Midbrain (tissue), 1 donor: ENCODE measurements at places on chromosomes 3 and 15.

GRCh38 chr3:82044930-82045705 is 283.7 kb upstream of the GBE1 start:
- DNase-seq, result no peak

- no peak for DNase-seq
Measured at GRCh38 chr3:100992231-100993012, 799 bp downstream of the ABI3BP start.

DNA sequence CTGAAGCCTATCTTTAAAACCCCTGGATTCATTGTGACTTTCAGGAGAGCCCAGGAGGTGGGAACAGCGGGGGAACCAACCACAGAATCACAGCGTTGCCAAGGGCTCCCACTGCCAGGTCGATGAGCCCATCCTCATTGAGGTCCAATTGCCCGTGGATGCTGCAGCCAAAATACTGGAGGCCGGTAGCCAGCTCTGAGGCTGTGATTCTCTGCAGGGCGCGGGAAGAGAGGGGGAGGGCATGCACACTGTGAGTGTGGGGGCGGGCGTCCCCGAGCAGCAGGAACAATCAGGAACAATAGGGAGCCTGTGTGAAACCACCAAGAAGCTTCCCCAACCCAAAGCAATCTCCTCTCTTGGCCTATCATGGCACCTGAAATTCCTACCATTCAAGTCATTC is 53.4 kb downstream of the FEM1B start:
- peak; percentile 33 for DNase-seq

DNA sequence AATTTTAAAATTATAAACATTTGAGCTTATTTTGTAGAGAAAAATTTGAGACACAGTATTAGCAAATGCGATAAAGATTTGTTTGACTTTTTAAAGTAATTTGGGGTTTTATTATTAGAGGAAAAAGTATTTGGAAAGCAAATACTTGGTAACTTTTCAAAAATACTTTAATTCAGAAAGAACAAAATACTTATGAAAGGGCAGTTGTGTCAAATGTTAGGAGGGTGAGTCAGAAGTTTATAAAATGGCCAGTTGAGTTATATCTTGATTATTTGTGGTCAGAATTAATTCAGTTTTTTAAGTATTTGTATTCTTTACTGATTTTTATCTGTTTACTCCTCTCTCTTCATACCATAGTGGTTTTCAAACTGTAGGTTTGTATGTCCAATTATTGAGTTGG is 12.1 kb downstream of the LACTB start:
- no peak for DNase-seq

- DNase-seq, result no peak
Measured at GRCh38 chr15:68696414-68697363, 117.9 kb downstream of the CORO2B start.

- no peak for DNase-seq
Measured at GRCh38 chr15:90072978-90073640, 29.2 kb downstream of the IDH2 start.

- DNase-seq, result no peak
Measured at GRCh38 chr15:45150481-45150880, 20.7 kb downstream of the DUOX1 start.

DNA sequence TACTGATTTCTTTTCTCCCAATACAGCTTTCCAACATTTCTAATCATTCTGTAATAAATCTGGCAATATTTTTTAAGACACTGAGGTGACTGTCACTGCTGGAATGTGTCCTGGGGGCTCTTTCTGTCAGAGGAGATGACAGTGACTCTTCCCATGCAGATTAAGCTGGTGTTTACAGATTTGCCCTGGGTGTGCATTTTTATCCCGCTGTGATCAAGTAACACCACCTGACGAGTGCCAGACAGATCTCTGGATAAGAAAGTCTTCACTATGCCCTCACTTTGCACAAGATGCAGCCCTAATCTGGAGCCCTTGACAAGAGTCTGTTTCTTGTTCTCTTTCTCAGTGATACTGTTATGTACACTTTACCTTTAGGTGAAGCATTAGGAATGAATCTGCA is 477.7 kb downstream of the ZIC1 start:
- no peak for DNase-seq

GRCh38 chr3:161104561-161105551 is at the start of gene B3GALNT1:
B3GALNT1 (minus strand) TSS chr3:161105349; CDS start chr3:161086754, 18,595 bp downstream.
- DNase-seq, result peak; percentile 22

GRCh38 chr3:57659004-57659673 is 33.7 kb downstream of the DENND6A start:
- DNase-seq, result no peak

DNA sequence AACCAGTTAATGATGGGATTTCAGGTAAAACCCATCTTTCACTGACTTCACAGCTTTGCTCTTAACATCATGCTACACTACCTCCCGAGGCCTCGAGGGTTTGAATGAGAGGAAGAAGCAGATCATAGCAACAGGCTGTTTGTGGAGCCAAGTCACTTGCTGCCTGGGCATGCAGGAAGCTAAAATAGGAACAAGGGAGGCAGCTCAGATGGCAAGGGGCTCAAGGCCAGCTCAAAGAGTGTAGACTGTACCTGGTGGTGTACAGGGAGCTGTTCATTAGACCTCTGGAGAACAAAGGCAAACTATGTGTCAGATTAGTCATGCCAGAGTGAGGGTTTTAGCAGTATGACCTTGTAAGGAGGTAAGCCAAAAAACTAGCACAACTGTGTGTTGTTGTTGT is 28.8 kb downstream of the ARRDC4 start:
- no peak for DNase-seq

DNA sequence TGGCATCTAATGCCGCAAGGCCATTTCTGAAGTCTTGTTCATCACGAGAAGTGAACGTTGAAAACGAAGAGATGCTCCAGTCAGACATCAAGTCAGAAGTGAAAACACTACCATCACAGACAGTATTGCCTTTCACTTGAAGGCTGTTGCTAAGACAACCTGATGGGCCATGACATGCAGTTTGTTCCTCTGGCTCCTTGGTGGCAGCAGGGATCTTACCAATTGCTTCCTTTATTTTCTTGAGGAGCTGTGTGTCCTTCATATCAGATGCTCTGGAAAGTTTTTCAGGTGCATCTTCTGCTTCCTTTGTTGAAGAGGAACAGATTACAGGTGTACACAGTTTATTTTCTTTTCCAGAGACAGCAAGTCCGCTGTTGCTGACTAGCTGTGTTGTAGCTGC is 30.7 kb upstream of the MYLK start:
- no peak for DNase-seq

GRCh38 chr3:157160658-157161424 is 894 bp upstream of the CCNL1 start:
- peak; percentile 74 for DNase-seq

- no peak for DNase-seq
Measured at GRCh38 chr15:63041402-63041973, 1.1 kb upstream of the TPM1 start.

GRCh38 chr15:60328852-60329443 is 68.8 kb downstream of the ANXA2 start:
- no peak for DNase-seq

DNA sequence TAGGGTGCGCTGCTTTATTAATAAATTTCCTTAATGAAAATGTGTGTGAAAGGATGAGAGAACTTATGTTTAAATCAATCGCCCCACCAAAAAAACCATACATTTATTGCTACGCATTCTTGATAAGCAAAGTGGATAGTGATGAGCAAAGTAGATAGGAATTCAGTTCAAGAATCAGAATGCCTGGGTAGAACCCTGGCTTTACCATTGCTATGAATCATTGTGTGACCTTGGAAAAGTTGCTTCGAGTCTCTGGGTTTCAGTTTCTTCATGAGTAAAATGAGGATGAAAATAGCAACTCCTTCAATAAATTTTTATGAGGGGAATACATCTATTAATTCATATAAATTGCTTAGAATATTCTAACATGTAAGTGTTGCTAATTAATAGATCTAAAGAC is 2.6 kb upstream of the ALCAM start:
- DNase-seq, result no peak

DNA sequence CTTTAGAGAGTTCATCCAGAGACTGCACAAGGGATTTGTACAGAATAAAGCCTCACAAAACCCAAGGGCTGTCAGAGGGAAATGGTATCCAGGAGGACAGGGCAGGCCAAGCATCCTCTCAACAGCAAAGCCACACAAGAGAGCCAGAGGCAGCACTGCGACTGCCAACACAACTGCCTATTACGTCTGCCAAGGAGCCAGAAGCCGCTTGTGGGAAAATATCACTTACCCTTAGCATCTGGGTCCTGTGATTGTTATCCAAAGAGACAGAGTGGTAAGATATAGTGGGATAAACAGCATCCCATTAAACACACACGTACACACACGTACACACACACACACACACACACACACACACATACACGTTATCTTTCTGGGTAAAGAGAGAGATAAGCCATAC is 618.3 kb upstream of the AGTR1 start:
- DNase-seq, result peak; percentile 75

DNA sequence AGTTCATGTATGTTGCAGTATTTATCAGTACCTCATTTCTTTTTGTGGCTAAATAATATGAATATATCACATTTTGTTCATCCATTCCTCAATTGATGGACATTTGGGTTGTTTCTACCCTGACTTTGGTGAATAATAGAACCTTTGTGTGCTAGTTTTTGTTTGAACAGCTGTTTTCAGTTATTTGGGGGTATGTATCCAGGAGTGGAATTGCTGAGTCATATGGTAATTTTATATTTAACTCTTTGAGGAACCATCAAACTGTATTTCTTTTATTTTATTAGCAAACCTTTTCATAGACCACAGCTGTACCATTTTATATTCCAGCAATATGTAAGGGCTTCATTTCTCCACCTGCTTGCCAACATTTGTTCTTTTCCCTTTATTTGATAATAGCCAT is 38.4 kb upstream of the RBM5 start:
- no peak for DNase-seq

DNA sequence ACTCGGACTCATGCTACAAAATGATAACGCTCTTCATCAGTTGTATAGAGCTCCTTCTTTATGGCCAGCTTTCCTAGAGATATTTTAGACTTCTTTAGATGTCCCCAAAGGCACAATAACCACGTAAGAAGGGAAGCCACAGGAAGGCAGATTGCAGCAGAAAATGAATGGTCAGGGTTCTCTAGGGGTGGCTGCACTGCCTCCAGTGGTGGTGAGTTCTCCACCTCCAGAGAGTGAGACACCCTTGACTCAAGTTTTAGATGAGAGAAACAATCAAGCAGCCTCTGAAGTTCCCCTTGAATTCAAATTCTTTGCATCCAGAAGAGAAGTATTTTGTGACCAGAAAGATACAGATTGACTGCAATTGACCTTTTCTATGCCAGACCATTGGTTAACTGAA is 191.5 kb downstream of the TP63 start:
- DNase-seq, result no peak

DNA sequence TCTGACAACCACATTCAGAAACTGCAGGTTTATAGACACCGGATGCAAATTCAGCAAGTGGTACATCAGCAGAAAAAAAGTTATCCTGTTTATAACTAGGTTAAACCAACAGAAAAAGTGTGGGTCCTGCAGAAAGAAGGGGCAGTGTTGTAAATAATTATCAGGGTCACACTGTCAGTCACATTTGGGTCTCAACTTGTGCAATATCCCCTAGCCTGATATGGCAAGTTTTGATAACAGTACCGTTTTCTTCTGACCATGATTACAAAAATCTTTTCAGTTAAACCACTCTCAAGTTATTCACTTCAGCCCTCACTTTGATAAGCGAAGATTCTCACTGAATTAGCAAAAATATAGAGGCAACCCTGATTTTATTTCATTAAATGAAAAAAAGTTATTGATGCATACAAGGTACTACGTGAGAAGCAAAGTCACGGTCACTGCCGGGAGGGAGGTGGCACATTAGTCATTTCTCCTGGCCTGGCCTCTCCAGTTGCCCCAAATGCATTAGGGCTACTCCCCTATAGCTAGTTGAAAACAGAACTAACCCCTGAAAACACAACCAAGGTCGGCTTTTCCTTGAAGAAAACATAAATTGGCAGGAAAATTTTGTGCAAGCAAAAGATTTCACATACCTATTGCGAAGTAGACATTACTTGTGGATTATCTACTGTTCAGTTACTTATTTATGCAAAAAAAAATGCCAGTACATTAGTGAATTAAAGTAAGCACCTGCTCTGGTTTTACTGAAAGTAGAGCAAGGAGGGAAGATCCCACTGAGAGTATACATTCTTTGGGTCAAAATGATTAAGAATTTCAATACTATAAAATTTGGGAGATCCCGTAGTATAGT is 28.6 kb downstream of the IL5RA start:
- DNase-seq, result no peak

DNA sequence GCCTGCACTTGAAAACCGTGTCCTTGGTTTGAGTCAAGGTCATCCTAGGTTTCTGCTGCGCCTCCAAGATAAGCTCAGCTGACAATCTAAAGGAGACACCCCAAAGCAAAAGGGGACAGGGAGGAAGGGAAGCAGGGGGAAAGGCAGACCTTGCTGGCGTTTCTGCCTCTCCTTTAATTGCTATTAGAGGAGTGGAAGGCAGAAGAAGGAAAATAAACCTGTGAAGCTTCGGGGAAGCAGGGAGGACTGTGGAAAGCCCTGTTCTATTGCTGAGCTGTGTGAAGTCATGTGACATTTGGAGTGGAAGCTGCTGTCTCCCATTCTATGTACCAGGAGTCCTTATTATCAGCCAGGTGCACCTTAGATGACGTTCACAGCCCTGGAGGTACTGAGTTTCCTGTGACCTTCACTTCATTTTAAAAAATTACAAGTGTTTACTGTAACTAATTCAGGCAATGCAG is 21.5 kb upstream of the CHD2 start:
- no peak for DNase-seq

DNA sequence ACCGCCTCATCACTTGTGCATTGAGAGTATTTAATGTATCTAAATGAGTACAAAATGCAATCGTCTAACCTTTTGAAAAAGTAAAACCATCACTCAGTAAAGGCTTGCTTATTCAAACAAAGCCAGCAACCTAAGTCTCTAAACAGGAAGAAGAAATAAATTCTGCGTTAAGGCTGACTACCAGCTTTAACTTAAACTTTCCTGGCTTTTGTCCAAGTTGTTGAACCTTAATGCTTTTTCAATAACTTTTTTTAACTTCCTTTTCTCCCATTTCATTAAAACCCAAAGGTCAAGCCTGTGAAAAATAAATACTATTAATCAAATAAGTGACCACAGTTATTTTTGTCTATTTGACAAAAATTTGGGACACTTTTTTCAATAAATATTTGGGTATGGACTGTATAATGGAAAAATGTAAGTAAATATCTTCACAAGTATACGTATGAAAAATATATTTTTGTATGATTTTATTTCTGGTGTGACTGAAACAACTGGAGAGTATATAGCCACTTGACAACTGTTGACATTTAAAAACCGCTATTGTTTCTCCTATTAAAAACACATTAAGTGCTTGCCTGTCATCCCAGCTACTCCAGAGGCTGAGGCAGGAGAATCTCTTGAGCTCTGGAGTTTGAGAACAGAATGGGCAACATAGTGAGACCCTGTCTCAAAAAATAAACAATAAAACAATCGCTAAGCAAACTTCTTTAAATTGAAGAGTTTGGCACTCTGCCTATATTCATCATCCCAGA is 2.9 kb downstream of the KLHL24 start:
- no peak for DNase-seq

- no peak for DNase-seq
Measured at GRCh38 chr15:86765281-86765680, 685.6 kb downstream of the AGBL1 start.

GRCh38 chr3:19105826-19106225 is 42.5 kb upstream of the KCNH8 start:
- no peak for DNase-seq
